ENCODE measurements at places on chromosomes 2 and 18.

- DNase-seq, result no peak
These were observed at the start of gene CLIP4 for GRCh38 chr2:29114946-29115609. Gene CLIP4, plus strand, starts transcription at chr2:29115415. Its CDS starts 5,974 bp downstream, at chr2:29121389.

GRCh38 chr18:39741755-39742466 lies 2176.3 kb upstream of the CELF4 start:
- DNase-seq, result no peak

DNA sequence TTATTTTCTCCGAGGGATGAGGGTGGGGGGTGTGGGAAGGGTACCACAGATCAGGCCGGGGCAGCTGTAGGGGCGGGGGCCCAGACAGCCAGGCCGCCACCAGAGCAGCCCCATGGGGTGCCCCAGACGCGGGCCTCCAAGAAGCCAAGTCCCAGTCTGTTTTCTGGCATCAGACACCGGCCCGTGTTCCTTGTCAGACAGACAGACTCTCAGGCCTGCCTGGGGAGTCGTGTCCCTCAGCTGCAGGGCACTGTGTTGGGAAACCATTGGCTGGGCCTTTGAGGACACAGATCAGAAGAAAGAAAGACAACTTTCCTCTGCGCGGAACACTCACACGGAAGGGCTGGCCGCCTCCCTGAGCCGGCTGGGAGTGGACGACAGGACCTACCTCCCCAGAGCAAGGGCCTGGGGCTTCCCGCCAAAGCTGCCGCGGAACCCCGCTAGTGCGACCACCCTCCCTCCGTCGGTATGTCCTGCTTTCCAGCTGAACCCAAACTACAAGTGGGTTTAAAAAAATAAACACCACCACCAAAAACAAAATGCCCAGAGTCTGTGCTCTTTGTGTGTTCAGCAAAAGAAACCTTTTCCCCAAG lies 88.0 kb downstream of the SMAD7 start:
- DNase-seq, result no peak

GRCh38 chr2:164420787-164421186 lies 200.5 kb downstream of the GRB14 start:
- DNase-seq, result no peak

- peak; percentile 84 for DNase-seq
These were observed 87.0 kb downstream of the EPB41L3 start for GRCh38 chr18:5456577-5457461.

DNA sequence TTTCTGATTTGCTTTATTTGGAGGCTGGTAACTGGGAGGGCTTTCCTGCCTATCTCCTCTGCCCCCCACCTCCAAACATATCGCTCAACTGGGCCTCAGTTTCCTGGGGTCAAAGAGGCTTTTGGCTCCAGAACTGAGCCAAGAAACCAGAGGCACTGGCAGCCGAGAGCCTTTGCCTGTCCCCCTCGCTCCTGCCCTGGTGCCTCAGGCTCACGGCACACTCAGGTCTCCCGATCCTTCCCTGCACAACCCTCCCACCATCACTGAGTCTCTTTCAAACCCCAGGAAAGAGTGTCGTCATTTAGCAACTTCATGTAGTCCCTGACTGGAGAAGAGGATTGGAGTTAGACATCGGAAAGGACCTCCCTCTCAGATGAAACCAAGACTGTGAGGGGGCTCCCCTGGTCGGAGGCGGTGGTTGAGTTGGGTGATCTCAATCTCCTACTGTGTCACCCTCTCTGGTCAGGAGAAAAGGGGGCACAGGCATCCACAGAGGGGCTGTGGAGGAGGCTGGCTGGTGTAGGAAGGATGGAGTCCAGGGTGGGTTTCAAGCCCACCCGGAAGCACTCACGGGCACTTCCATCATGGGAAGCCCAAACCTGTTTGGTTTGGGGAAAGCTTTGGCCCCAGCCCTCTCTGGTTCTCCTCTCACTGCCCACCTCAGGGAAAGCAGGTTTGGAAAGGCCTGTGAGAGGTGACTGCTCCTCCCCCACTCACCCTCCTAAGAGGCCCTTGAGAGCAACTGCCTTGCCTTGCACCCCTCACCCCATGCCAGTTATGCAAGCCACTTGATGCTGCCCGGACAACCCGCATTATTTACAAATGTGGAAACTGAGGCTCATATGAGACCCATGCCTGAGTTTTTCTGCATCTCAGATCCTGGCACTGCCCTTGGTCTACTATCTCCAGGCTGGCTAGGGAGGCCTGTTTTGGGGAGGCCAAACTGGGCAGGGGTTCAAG lies 62.3 kb downstream of the TNS1 start:
- DNase-seq, result no peak

DNA sequence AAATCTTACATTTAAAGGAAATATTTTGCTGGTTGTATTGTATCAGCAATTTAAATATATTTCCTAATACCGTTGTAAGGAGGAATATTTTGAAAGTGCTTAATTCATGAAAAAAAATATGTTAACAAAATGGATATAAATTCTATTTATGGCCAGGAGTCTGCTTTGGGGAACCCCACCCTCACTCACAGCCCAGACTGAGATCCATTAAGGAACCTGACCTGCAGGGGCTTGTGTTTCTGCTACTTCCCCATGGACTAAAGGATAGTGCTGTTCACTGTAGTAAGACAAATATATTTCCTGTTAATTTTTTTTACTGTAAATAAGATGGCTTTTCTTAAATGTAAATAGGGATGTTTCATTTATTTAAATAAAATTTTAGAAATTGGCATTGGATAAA lies 221.9 kb upstream of the COL3A1 start:
- no peak for DNase-seq

DNA sequence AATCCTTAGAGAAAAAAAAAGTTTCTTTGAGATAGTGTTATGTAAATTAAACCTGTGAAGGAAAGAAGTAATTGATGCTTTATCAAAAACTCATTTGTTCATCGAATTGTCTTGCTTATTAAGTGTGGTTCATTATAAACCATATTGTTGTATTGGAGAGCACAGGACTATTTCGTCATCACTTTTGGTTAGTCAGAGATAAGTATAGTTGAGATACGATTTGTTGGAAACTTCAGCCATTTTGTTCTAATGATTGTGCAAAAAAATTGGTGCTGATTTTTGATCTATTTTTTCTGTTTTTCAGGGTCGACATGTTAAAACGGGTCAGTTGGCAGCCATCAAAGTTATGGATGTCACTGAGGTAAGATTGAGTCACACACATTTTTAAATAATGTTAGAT lies 92.9 kb downstream of the MAP4K4 start:
- no peak for DNase-seq

GRCh38 chr2:128949360-128949759 lies 630.7 kb upstream of the HS6ST1 start:
- no peak for DNase-seq

- no peak for DNase-seq
These were observed 90.5 kb downstream of the COLEC12 start for GRCh38 chr18:410047-410455.

GRCh38 chr18:63520053-63520685 lies 22.0 kb upstream of the SERPINB12 start:
- no peak for DNase-seq

- no peak for DNase-seq
These were observed 393.5 kb downstream of the RAD51AP2 start for GRCh38 chr2:17124575-17125318.

GRCh38 chr2:162295009-162295408 lies 23.5 kb downstream of the IFIH1 start:
- peak; percentile 87 for DNase-seq

DNA sequence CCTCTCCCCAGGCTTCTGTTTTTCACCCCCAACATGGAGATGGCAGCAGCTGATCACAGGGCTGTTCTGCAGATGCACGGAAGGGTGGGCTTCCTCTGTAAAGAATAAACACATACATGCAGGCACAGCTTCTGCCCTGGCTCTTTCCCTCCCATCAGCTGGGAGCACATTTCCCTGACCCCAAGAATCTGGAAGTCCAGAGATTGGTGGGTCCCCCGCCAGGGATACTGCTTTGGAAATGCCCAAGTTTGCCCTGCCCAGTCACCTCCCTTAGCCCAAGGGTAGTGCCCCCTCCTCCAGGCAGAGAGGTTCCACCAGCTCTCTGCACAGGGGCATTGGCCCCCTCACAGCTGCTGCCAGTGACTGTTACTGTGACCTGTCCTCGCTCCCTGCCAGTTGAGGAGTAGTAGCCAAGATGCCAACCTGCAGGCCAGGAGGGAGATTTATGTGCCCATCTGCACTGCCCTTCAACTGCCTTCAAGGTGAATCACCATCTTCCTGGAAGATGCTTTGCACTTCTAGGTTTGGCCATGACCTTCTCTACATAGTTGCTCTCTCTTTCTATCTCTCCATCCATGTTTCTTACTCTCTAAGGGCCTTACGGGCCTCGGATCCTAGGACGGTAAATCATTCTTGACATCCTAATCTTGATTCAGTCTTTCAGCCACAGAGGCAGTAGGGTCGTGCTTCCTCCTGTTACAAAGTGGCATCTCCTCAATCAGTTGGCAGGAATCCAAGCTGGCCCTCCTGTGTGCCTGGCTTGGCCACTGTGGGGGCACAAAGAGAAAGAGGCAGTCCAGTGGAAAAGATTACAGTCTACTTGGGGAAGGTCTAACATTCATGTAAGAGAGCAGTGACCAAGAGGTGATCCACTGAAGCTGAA lies 121.8 kb downstream of the CTIF start:
- DNase-seq, result no peak

DNA sequence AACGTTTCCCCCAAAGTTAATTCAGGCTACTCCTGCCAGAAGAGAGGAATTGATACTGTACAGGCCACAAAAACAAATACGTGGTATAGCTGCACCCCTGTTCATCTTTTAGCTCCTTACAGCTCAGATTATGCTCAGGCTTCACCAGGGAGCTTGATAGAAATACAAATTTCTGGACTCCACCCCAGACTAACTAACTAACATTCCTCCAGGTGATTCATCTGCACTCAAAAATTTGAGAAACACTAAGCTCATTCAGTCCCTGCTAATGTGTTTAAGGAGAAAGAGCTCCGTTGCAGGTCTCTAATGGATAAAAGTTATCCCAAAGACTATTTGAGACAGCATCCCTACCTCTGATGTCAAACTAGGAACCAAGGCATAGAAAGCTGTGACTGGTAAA lies 36.8 kb upstream of the UNC80 start:
- no peak for DNase-seq

- no peak for DNase-seq
These were observed 3.6 kb downstream of the KLF11 start for GRCh38 chr2:10046931-10047330.

DNA sequence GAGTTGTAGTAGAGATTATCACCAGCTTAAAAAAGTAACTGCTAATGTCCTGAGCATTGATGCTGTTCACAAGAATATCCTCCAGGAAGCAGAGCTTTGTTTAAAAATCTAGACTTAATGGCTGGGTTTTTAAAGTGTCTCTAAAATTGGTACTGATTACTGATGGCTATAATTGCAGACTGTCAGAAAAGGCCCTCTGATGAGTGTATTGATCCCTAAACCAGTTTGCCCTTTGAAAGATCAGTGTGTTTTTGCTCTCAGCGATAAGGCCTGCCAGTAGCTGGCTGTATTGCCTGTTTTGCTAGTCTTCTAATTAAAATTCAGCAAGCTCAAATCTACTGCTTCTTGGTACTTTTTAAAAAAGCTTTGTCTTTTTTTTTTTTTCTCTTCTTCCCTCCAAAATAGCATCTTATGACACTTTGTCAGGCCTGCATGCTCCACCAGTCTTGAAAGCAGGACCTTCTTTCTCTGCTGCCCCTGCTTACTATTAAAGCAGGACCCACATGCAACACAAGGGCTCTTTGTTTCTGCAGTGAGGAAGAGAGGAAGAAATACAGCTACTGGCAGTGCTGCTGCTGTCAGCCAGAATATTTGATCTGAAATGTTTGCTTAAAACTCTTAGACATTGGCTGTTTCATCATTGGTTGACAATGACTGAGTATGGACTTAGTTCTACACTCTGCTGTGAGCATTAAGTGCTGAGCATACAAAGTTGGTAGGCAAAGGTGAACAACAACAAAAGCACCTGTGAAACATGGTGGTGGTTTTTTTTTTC lies 1.8 kb downstream of the SEC11C start:
- no peak for DNase-seq

GRCh38 chr2:112787729-112788393 lies 3.6 kb upstream of the IL1A start:
- DNase-seq, result peak; percentile 94

GRCh38 chr18:76169733-76170132 lies 325.3 kb downstream of the ZNF516 start:
- DNase-seq, result no peak

GRCh38 chr2:110832740-110833139 lies 100.4 kb downstream of the ACOXL start:
- no peak for DNase-seq

DNA sequence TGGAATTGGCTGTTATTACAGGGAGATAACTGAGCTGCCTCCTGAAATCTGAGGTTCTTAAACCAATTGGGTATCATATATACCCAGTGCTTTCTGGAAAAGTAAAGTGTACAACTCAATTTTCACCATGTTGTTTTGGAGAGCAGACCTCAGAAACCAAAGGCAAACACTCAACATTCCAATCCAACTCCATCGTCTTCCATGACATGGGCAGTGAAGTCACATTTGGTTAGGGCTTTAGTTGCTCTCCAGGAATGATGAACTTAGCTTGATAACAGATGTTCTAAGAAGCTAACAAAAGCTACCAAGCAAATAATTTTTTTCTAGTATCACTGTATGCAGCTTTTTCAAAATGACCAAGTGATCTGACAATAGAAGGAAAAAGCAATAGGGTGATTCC lies 107.0 kb upstream of the SLC35G4 start:
- no peak for DNase-seq

DNA sequence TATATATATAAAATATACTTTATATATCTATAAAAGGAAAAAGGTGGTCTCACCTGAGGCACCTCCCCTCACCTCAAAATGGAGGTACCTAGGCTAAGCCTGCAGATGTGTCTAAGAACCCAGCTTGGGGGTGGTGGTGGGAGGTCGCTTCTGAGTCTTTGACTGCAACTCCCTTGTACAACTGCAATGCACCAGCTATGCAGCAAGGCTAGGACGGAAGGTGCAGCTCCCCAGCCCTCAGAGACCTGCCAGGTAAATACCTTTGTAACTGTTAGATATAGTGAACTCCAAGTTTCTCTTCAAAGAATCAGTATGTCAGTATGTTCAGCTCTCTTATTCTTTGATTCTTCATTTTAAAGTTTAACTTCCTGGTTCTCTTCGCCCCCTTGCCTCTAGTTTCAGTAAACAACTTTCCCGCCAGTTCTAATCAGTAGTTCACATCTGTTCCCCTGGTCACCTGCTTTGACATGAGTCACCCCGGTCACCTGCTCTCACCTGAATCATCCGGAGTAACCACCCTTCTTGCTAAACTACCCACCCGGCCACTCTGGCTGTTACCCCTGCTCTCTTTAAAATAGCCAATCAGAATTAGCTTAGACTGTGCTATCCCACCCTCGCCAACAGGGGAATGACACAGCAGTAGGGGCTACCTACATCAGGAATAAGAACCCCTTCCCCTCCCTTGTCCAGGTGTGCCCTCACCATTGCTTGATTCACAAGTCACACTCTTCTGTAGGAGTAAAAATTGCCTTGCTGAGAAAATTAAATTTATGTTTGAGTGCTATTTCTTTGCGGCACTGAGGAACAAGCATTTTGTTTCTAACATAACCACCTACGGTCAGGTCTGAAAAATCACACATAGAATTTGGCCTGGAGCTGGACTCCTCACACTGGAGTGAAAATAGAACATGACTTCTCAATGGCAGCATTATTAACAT lies 24.7 kb upstream of the IMPA2 start:
- DNase-seq, result no peak

GRCh38 chr18:61597316-61597715 lies 264.1 kb downstream of the CDH20 start:
- no peak for DNase-seq

All from MV-4-11 (cell line).